Fibroblast of mammary gland (primary cell): ENCODE measurements at places on chromosomes 5 and 9.
A peak's percentile ranks its signal among the peaks of the same experiment; 100 is the strongest.

DNA sequence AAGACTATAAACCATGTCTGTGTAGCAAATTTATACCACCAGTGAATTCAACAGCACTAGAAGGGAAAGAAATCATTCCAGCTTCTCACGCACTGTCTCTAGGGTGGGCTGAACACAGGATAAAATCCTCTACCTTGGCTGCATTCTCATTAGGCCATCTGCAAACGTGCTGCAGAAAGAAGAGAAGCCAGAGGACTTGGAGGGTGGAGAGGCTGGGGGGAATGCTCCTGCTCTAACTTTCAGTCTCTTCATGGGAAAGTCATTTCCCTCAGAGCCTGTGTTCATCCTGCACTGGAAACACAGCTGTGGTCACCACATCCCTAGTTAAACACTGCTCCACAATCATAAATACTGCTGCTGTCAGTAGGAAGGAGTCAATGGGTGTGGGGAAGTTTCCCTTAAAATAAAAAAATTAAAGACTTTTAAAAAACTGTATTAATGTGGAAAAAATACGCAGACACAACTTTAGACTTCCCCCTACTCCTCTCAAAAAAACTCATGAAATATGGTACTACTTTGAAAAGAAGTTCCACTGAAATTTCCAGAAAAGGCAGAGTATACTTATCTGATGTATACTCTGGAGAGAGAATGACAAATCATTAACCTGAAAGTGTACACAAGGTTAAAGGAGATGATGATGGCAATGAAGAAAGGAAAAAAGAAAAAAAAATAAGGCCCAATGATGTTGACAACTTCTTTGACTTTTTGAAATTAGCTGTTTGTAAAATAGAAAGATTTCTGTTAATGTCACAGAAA is 46.8 kb downstream of the LHFPL2 start:
- DNase-seq, result peak; percentile 85

DNA sequence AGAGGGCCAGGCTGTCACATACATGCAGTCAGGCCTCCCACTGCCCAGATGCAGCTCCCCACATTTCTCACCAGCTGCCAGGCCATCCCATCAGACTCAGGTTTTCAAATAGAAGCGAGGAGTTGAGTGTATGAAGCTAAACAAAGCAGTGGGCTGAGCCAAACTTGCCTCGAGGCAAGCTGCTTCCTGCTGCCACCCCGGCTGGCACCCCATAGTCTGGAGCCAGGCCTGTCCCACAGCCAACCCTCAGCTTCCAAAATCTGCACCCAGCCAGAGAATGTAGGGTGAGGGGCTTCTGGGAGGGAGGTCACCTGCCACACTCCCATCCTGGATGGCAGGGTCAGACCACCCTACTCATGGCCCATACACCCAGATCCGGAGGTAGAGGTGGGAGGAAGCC is 22.3 kb upstream of the ALDH1B1 start:
- no peak for DNase-seq

DNA sequence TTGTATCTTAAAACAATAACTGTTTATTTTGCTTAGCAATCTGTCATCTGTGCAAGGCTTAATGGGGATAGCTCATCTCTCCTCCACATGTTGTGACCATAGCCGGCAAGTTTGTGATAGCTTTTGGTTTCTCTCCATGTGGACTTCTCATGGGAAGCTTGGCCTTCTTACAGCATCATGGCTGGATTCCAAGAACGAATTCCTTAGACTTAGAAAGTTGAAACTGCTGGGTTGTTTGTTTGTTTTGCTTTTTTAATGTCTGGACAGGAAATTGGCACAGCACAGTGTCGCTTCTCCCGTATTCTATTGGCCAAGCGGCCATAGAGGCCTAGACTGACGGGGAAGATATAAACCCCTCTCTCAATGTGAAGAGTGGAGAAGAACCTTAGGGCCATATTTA is 61.0 kb upstream of the PRDM9 start:
- peak; percentile 87 for DNase-seq

DNA sequence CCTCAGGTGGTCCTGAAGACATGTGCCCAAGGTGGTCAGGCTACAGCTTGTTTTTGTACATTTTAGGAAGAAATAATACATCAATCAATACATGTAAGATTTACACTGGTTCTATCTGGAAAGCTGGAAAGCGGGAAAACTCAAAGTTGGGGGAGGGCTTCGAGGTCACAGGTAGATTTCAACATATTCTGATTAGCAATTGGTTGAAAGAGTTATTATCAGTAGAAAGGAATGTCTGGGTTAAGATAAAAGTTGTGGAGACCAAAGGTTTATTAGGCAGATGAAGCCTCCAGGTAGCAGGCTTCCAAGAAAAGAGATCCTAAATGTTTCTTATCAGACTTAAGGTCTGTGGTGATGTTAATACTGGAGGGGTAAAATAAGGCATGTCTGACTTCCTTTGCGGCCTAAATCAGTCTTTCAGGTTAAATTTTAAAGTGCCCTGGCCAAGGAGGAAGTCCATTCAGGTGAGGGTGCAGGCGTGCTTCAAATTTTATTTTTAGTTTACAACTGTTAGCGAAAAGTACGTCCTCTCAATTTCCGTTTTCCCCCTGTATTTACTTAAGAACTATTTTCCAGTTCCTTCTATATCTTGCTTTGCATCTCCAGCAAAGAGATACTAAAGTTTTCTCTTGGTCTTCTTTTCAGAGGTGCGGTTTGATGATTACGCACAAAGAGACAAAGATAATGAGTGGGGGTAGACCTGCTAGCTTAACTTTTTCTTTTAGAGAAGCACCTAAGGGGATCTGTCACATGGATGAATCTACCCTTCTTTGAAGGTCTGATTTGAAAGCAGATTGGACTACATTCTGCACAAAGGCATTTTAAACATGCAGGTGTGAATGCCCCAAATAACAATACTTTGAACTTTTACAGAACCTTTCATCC is 578.6 kb downstream of the RAB3C start:
- no peak for DNase-seq

GRCh38 chr5:172858511-172858989 is 24.5 kb downstream of the ERGIC1 start:
- DNase-seq, result peak; percentile 81

- peak; percentile 28 for DNase-seq
Measured at GRCh38 chr9:14730461-14730898, 7.9 kb upstream of the CER1 start.

GRCh38 chr9:89994988-89995613 is 390.3 kb downstream of the GADD45G start:
- no peak for DNase-seq

- DNase-seq, result no peak
Measured at GRCh38 chr5:157197086-157197485, 16.4 kb downstream of the ITK start.

DNA sequence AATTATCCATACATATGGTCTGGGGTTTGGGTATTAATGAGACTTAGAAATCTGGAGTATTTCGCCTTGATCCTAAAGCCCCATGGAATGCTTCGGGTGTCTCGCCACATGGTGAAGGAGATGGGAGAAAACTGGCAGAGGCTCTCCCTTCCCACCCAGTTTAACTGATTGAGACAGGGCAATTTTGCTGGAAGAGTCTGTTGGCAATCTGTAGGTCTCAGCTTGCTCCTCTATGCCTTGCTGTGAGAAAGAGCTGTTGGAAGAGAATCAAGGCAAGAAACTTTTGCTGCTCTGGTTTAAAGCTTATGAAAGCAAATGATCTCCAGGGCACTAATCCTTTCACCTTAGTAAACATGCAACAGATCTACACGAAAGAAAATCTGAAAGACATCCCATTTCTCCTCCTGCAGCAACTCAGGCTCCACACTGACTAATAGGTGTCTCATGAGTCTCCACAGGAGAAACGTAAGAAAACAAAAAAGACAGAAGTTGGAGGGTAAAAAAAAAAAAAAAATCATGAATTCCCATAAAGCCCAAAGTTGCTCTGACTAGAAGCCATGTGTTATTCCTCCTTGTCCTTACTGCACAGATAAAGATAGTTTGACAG is 369.9 kb downstream of the EFNA5 start:
- DNase-seq, result no peak

DNA sequence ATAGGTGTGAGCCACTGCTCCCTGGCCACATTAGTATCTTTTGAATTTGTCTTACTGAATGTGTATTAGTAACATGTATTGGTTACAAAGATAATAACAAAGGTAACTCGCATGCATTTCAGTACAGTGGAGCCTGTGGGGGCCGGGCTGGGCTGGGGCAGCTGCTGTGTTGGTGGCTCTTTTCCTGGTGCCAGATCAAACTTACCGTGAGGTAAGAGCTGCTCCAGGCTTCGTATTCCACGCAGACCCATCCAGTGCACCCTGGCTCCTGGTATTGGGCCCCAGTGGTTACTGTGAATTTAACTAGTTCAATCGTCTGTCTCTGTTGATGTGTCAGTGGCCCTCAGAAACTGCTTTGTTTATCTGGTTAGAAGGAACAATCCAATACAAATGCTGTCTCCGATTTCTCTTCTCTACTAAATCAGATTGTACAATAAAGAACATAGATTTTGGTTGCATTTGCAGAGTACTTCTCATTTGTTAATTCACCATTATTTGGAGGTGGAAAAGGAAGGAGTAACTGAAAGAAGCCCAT is 15.6 kb downstream of the PRRC2B start:
- DNase-seq, result no peak

DNA sequence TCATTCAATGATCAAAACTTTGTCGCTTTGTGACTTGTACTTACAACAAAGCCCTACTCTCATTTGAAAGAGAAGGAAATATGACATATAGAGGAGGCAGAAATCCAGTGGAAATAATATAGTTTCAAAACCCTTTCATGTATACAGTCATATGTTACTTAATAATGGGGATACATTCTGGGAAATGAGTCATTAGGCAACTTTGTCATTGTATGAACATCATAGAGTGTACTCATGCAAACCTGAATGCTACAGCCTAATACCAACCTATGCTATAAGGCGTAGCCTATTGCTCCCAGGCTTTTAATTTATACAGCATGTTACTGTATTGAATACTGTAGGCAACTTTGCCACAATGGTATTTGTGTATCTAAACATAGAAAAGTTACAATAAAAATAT is 69.0 kb upstream of the SMC2 start:
- DNase-seq, result peak; percentile 45

DNA sequence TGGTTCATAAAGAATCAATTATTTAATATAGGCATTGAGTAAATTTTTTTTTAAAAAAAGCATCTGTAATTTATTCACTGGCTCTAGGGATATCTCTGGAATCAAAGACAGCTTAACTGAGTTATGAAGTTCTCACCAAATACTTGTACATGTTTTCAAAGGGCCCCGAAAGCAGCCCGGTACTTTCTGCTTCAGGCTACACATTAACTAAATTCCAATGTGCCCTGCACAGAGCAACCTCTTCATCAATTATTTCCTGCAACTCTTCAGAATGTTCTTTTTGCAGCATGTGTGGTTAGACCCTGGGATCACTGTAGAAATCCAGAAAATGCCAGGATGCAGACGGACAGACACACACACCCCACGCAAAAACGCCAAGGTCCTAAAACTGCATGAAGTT is 209.0 kb downstream of the EFNA5 start:
- no peak for DNase-seq

DNA sequence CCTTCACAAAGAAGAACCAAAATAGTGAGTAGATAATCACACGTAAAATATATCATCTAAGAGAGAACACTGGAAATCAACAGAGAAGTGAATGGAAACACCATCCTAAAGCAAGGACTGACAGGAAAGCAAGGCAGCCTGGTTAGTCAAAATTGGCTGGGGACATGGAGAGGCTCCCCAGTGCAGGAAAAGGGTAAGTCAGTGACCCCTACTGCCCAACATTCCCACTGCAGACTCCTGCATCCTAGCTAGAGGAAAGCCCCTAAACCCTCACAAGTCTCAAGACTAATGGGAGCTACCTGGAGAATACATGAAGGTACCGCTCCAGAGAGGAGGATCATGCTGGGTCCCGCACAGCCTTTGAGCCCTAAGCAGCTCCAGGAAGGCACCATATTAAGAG is 60.1 kb downstream of the ZDHHC21 start:
- no peak for DNase-seq

DNA sequence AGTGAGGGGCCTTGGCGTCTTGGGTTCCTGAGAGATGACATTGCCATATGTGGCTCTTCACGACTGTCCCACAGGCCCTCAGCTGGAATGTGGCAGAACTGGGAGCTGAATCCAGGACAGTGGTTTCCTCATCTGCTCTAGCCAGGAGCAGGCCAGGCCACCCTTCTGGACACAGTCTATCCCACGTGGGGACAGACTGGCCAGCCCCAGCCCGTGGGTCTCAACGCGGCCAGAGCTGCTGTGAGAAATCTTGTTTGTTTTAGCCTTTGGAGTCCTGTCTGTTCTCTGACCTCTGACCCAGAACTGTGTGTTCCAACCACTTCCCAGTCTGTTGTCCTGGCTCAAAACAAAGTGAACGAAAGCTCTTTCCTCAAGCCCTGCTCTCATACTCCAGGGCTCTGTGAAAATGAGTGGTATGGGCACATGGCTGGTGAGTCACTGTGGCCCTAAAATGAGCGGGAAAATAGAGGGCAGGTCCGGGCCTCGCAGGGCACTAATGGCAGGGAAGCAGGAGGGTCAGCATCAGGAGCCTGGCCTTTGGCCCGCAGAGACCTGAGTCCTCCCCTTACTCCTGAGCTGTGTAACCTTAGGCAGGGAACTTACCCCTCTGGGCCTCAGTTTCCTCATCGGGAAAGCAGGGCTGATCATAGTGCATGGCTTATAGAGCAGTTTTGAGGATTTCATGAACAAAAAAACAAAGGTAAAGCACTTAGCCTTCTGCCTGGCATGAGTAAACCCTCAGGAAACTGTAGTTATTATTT is 34.8 kb upstream of the GLRX start:
- DNase-seq, result peak; percentile 97

DNA sequence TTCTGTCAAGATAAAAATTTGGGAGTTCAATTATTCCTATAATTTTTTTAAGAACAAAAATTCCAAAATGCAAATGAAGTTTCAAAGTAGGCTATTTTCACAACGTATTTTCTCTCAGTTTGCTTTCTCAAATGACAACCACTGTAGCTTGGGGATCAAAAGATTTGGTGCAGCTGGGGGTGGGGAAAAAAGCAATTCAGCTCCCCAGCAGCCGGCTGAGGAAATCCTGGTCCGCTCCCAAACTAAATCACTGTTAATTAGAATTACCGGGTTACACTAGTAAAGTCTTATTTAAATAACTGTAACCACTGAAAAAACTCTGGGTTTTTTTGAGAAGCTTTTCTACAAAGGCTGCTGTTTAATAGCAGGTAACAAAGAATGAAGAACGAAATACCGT is 5.7 kb downstream of the NR6A1 start:
- no peak for DNase-seq

DNA sequence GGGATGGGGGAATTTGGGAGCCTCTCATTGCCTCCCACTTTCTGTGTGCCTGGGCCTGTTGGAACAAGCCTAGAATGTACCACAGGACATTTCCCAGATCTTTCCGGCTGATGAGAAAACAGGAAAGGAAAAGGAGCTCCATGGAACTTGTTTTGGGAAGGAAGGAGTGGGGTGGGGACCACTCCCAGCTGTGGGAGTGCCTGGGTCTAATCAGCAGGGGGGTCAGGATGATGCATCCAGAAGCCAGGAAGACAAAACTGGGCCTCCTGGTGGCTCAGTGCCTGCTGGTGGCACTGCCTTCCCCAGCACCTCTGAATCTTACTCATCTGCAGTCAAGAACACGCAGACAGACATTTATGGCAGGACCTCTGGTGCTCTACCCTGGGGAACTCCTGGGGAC is 2.8 kb downstream of the SMIM33 start:
- peak; percentile 14 for DNase-seq
